Renal cortical epithelial cell (primary cell): ENCODE measurements at places on chromosomes 13 and 19. TPM values are rescaled to one million over a fixed set of nuclear protein-coding genes. Genes with fewer than 3 reads are reported as not detected.

GRCh38 chr19:56508290-56508778 lies 679 bp downstream of the ZNF471 start:
- DNase-seq, result no peak

- DNase-seq, result peak; percentile 99
Measured at GRCh38 chr19:49676784-49677230, 264 bp upstream of the PRMT1 start.

DNA sequence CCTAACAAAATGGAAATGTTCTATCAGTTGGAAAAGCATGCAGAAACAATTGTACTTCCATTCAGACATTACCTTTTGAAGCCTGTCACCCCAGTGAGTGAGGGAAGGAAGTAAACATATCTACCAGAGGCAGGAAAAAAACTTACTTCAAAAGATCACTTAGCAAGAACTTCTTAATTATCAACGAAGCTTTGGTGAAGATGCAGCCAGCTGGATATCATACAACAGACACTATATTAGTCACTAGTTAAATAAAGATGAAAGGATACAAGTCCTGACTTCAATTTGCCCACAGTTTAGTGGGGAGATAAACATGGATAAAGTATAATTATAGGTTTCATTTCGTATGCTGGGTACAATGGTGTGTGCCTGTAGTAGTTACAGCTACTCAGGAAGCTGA lies 148.8 kb downstream of the TNFRSF19 start:
- DNase-seq, result no peak

DNA sequence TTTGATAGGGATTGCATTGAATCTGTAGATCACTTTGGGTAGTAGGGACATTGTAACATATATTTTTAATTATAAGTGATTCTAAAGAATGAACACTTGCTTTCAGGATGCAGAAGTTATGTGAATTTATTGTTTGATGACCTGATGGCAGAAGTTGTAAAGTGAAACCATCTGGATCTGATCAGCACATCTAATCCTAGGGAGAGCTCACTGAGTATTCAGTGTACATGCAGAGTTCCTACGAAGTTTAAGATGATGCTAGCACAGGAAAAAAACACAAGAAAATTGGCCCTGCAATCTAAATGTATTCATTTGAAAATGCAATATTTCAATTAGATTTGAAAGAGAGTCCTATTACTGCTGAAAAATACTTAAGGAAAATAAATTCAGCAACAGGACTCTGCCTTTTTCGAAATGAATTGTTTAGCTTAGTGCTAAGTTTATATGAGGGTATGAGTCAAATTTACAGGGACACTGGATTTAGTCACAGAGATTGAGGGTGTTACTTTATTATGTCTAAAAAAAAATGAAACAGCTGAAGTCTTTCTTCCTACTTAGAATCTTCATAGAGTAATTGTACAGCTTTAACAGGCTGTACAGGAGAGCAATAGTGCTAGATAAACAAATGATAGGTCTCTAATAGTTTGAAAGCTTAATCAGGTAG lies 385.7 kb downstream of the DCT start:
- DNase-seq, result no peak

Gene PRR22
- 0.15 TPM in 1 of 2 replicates, not detected in the other for total RNA-seq

Gene FEM1A
- total RNA-seq, result 13.0 and 14.8 TPM in 2 replicates
